Activated CD4-positive, alpha-beta T cell treated with anti-CD3 and anti-CD28 coated beads for 24 hours (primary cell): ENCODE measurements at places on chromosomes 6 and 20.

DNA sequence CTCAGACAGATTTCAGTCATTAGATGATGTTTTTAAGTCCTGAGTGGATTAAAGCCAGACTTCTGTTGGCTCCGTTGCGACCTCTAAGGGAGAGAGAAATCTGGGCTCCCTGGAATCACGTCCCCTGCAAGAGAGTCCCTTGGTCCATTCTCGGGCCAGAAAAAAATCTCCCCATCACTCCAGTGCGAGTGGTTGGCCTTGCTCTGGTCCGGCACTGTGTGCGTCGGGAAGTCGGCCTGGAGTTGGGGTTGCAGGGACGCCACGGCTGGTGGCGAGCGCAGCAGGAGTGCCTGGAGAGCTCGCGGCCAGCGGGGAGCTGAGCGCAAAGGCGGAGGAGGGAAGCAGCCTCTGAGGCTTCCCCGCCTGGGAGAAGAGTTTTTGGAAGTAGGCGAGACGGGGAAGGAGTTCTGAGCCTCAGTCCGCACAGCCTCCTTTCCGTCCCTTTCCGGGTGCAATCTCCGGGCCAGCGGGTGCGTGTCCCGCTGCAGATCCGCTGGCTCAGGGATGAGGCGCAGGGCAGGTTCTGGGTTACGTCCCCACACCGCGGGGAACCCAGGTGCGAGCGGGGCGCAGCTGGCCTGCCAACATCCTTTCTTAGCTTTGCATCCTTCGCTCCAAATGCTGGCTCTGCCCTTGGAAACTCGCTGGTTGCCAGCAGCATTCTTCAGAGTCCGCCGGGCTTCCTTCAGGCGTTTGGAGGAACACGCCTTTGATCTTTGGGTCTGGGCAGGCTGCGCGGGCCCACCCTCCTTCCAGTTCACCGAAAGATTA, 6.8 kb downstream of the TCF21 start:
- no peak for DNase-seq

DNA sequence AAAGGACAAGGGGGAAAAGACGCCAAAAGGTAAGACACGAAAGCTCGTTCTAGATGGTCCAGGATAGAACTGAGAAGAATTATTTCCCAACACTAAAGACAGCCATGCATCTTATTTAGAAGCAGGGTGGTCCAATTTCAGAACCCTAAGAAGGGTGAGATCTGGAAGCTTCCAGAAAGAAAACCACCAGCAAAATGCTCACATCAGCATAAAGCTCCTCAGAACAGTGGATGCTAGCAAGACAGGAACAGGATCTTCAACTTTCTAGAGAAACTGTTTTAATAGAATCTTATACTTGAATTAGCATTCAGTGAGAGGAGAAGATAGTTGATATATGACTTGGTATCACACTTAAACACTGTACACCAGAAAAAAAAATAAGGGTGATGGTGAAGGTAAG, 101.5 kb downstream of the ZFP64 start:
- no peak for DNase-seq

- DNase-seq, result no peak
Observed at GRCh38 chr20:56273491-56273890, 25.0 kb downstream of the MC3R start.

DNA sequence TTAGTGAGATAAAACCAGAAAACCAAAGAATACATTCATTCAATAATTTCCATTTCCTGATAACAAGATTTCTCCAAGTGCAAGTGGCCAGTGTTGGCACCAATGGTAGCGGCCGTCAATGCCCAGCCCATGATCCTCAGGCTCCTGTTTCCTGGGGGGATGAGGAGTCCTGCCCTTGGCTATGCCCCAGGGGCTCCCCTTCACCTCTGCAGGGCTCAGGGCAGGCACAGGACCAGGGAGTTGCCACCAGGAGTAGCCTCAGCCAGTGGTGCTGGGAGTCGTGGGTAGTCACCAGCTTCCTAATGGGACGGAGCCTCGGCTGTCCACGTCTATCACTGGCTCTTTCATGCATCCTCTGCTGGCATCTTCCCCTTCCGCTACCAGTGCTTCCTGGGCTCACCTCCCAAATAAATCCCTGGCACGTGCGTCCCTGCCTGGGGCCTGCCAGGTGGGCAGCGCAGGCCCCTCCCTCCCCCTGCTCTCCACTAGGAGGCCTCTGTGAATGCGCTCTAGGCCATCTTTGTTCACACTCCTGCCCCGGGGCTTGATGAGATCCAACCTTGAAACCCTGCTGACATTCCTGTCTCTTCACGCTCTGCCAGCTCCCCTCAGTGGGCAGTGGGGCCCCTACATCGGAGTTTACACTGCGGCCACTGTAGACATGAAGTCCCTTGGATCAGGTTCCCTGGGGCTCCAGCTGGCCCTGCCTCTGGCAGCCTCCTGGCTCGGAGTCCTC, 215.7 kb downstream of the SYNDIG1 start:
- no peak for DNase-seq
